ENCODE measurements at places on chromosomes 12 and 14.

DNA sequence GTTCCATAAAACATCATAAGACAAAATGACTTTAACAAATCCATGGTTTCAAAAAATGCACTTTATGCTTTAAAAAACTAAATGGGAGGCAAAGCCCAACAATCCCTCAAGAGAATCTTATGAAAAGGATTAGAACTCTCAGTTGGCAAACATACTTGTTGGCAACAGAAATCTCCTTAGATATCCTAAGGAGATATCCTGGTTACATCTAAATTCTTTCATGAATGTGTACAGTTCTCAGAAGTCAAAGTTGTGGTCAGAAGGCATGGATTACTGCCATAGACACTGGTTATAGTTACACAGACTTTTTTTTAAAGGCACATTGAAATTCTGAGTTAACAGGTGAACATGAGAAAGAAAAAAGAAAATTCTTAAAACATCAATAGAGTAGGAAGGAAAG, 17.5 kb upstream of the ISM2 start:
- DNase-seq = no peak

- DNase-seq = no peak
Observed at GRCh38 chr12:49489154-49489553, 49.7 kb upstream of the KCNH3 start.

- DNase-seq = no peak
Observed at GRCh38 chr12:85779768-85780167, 56.4 kb downstream of the RASSF9 start.

- DNase-seq = no peak
Observed at GRCh38 chr12:113248051-113248825, 27.0 kb downstream of the TPCN1 start.

DNA sequence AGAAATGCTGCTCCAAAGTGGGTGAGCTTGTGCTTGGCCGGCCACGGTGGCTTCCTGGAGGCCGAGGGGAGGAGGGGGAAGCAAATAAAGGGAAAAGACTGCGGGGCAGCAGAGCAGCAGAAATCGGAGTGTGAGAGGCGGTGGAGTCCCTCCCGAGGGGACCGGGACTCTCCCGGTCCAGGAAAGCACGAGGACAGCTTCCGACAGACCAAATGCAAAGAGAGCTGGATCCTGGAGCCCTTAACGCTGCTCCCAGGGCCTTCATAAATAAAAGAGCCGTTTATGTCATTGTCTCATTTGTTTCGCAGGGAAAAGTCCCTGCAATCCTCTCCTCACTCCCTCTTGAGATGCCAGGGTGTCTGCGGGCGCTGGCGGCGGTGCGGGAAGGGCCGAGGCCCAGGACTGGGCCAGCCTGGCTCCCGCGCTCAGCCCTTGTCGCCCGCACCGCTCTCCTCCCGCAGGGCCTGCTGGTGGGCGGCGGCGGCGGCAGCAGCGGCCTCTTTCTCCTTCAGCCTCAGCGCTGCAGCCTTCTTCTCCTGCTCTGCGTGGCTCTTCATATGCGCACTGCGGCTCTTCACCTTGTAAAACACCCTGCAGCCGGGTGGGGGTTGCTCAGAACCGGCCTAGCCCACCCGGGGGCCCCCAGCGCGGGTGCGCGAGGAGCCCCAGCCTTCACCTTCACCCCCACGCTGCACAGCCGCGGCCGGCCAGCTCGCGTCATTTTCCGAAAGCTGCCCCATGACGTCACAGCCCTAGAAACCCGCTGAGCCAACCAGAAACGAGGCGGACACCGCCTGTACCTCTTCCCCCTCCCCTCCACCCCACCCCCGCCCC, 4.5 kb upstream of the PNMA1 start:
- no peak for DNase-seq
